ENCODE measurements at places on chromosomes 7 and 10.
A peak's percentile ranks its signal among the peaks of the same experiment; 100 is the strongest.

- DNase-seq: no peak
Observed at GRCh38 chr7:83550100-83550499, 98.8 kb downstream of the SEMA3E start.

- DNase-seq: no peak
Observed at GRCh38 chr7:2421943-2422310, 18.5 kb downstream of the CHST12 start.

GRCh38 chr10:100041306-100042002 lies 31.7 kb upstream of the DNMBP start:
- no peak for DNase-seq

DNA sequence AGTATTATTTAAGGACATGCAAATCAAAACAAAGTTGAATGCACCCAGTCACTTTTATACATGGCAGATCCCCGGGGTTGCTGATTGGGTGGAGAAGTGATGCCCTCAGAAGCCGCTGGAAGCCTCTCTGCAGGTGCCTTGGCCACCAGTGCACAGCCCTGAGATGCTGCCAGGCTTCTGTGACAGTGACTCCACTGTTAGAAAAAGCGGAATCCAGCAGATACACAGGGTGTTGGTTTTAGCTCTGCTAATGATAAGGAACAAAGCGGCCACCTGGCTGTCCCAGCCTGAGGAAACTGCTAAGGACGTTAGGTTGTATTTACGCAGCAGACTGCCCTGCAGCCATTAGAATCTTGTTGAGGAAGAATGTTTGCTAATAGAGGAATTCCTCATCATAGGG lies 47.5 kb downstream of the JAKMIP3 start:
- no peak for DNase-seq

GRCh38 chr10:62457196-62457595 lies 83.0 kb downstream of the ZNF365 start:
- no peak for DNase-seq

DNA sequence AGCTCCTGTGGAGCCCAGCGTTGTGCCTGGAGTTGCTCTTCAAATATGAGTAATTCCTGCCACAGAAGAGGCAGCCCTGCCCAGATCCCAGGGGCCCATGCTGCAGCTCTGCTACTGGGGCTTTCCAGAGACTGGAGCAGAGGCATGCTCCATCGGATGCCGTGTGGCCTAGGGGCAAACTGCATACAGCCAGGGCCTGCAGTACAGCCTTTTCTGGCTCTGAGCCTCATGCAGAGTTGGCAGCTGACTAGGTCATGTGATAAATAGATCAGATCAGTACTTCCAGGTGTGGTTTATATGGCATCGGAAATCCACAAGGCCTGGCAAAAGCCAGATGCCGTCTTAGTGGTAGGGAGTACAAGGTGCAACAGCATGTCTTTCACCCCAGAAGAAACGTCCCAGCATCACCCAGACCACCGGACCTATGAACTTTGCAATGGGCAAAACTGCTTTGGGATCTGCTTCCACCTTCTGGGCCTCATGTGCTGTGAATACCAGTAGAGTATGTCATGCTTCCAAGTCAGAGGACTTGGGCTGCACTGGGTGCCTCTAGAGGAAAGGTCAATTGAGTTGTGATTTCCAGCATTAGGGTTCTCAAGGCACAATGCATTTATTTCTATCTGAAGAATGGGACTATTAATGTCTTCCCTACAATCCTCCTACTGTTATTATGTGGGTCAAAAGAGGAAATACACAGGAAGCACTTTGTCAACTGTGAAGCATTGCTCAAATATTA lies 250.7 kb upstream of the ZNF32 start:
- no peak for DNase-seq

DNA sequence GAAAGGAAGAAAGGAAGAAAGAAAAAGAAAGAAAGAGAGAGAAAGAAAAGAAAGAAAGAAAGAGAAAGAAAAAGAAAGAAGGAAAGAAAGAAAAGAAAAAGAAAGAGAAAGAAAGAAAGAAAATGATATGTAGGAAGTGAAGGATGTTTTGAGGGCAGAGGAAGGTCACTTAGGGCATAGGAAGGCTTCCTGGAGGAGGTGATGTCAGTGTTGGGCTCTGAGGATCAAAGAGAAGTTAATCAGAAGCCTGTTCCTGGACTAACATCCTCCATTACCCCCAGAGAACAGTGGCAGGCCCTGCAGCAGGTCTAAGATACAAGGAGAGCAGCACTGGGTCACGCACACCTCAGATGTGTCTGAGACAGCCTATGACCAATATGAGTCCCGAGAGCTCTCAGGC lies 54.7 kb upstream of the CALN1 start:
- DNase-seq: no peak

DNA sequence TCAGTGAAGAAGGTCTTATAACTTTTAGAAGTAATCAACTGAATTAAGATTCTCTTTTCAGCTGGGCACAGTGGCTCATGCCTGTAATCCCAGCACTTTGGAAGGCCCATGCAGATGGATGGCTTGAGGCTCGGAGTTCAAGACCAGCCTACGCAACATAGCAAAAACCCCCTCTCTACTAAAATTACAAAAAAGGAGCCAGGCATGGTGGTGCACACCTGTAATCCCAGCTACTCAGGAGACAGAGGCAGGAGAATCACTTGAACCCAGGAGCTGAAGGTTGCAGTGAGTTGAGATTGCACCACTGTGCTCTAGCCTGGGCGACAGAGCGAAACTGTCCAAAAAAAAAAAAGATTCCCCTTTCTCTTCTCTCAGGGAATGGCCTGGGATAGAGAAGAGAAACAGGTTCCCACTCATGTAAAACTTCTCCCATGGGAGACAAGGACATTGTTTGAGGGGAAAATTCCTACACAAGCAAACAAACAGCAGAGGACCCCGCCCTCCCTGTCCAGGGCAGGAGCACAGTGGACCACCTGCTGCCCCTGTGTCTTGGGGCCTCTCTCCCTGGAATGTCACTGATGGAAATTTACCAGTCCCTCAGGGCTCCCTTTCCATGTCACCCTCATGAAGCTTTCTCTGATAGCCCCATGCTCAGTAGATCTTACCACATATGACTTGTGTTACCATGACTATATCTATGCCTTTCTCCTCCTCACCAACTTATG lies 5.6 kb downstream of the IL2RA start:
- peak; percentile 47 for DNase-seq

DNA sequence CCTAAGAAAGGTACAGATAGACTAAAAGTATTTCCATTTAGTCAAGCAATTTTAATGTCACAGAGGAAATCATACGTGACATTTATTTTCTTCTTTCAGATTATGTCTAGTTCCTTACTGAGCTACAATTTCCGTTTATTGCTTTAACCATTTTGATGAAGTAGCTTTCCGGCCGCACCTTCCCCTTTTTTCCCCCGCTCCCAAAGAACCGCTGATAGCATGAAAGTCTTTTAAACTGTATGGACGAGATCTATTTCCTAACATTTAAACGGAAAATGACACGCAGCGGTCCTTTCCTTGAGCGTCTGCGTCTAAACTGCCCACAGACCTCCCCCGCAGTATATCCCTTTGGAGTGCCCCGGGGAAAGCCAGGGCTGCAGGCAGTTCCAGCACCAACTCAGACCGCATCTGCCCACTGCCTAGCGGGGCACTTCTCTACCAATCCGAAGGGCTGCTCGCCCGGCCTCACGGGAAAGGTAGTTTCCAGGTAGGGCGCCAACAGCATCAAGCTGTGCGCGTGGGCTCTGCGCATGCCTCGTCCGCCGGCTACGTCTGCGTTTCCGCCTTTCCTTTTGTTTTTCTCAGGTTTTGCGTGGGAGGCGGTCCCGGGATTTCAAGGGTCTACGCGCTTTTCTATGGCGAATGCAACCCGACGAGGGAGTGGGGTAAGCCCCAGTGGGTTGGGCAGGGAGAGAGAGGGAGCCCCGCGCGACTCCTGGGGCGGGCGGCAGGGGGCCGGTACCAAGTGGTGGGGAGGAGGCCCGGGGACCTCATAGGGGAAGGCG lies at the start of gene ZNF33A:
Gene ZNF33A, plus strand, starts transcription at position 557 of the 785 bp plus-strand sequence. CDS start 1,667 bp downstream, outside the sequence.
- peak; percentile 92 for DNase-seq

GRCh38 chr10:104297697-104298660 lies 29.0 kb downstream of the GSTO2 start:
- peak; percentile 74 for DNase-seq

GRCh38 chr7:26930845-26931244 lies 66.5 kb upstream of the SKAP2 start:
- DNase-seq: no peak

DNA sequence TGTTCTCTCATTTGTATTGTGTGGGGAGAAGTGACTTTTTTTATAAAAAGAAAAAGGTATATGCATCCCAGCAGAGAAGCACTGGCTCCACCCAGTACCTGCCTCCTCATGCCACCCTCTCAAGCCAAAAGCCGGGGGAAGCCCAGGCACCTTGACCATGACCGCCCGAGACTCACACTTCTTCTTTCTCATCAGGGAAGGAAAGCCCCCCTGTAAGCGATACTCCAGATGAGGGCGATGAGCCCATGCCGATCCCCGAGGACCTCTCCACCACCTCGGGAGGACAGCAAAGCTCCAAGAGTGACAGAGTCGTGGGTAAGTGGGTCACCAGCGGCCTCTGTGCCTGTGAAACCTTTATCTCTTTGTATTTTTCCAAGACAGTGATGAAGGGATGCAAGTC lies 22.9 kb downstream of the IKZF1 start:
- DNase-seq: no peak

- DNase-seq: peak; percentile 59
Observed at GRCh38 chr10:128062881-128063563, 63.2 kb downstream of the MKI67 start.

DNA sequence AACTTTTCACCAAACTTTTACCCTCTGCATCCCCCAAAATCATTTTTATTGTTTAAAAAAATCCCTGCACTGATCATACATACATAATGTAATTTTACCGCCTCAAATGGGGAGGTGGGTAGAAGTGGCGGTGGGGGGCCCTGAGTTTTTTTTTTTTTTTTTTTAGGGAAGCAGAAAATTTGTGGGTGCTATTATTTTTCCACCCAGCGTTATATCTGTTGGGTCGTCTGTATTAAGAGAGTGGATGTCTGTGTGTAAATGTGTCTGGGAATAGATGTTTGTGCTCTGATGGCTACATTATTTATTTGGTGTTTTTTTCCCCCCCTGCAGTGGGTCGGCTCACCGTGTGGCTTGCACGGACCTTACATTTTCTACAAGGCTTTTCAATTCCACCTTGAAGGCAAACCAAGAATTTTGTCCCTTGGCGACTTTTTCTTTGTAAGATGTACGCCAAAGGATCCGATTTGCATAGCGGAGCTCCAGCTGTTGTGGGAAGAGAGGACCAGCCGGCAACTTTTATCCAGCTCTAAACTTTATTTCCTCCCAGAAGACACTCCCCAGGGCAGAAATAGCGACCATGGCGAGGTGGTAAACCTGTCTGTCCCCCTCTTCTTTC lies 438 bp downstream of the ARID5B start:
- peak; percentile 34 for DNase-seq

GRCh38 chr7:112497481-112497880 lies 16.7 kb downstream of the LSMEM1 start:
- no peak for DNase-seq

DNA sequence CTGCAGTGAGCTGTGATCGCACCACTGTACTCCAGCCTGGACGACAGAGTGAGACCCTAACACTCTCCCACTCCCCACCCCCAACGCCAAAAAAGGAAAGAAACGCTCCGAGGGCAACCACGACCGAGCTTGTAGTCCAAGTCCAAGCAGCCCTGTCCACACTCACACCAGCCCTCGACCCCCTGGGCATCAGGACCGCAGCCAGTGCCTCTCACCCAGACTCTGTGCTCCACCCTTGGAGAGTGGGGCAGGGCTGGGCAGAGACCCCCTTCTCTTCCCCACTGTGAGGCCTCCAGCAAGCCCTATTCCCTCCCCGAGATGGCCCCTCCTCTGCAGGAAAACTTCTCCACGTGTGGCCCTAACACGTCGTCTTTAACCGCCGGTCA lies 82.6 kb downstream of the FOXL3 start:
- DNase-seq: no peak

GRCh38 chr7:39464350-39465054 lies 101.7 kb upstream of the YAE1 start:
- DNase-seq: no peak

- DNase-seq: no peak
Observed at GRCh38 chr10:124403548-124403947, 15.2 kb downstream of the OAT start.

GRCh38 chr7:127208860-127209259 lies 43.9 kb downstream of the GRM8 start:
- DNase-seq: no peak

GRCh38 chr7:46205478-46205877 lies 284.4 kb upstream of the IGFBP3 start:
- no peak for DNase-seq

- DNase-seq: no peak
Observed at GRCh38 chr7:114657279-114657678, 242.7 kb downstream of the FOXP2 start.

DNA sequence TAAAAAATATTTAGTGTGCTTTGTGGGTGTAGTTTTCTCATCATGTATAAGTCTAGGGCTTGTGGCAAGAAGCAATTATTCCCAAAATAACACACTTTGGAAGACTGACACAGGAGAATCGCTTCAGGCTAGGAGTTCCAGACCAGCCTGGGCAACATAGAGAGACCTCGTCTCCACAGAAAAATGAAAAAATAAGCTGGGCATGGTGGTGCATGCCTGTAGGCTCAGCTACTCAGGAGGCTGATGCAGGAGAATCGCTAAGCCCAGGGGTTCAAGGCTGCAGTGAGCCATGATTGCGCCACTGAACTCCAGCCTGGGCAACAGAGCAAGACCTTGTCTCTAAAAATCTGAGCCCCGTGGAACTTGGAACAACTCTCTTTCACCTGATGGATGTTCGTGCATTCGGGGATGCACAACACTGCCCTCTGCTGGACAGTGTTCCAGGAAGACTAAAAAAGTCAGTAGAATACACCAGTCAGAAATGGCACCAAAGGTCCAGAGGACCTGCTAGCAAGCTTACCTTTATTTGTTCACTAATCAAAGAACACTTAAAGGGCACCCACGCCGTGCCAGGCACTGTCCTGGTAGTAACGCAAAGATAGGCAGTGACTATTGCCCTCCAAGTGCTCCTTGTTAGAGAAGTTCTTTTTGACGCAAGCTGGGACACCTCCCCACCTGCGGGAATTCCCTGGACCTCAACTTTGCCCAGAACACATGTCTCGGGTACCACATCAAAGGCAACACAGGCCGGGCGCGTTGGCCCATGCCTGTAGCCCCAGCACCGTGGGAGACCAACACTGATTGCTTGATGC lies 81.9 kb upstream of the CALN1 start:
- peak; percentile 79 for DNase-seq

DNA sequence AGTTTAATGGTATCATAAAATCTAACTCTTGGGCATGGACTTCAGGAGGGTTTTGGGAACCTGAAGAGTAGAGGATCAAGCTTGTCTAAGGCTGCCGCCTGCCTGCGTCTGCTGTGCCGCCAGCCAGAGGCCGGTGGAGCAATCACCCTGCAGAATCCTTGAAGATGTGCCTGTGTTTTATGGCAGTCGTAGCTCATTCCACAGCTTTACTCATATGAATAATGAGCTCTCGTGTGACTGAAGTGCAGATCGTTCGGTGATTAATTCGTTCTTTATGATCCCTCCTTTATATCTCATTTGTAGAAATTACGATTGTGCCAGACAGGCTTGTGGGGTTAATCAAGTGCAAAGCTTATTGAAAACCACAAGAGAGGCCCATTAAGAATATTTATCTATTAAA lies 100.8 kb downstream of the ACTR3B start:
- no peak for DNase-seq

All from stimulated activated CD8-positive, alpha-beta memory T cell treated with anti-CD3 and anti-CD28 coated beads, Interleukin-4, amount 100 ng/mL, for 48 hours (primary cell).